ENCODE measurements at places on chromosomes 1 and 21.

GRCh38 chr1:226332947-226333346, 24.0 kb upstream of the LIN9 start:
- no peak for DNase-seq

DNA sequence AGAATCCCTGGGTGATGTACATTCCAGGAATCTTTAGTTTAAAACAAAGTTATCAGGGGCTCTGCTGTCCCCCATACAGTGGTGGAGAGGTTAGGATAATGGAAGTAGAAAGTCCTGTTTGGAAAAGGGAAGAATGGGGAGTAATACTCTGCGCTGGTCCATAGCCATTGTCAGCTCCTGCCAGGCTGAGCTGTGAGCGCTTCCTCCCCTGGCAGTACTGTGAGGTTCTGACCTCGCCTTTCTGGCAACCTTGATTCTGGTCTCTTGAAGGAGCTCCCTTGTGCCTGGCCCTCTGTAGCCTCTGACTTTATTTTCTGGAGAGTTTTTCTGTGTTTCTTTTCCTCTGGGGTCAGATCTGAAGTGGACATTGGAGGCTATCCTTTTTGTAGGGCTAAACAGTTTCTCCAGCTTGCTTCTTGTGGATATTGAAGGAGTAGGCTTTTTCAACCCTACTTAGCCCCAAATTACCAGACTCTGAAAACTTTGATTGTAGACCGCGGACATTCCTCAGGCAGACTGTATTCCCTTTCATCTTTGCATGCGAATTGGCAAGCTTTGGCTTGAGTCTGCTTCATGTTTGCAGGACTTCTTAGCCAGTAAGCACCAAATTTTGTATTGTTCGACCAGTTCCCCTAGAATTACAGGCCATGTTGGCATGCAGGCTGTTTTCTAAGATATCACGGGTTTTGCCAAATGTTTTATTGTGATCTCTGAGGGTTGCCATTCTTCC, 13.8 kb downstream of the UBE4B start:
- DNase-seq = no peak

- DNase-seq = no peak
Measured at GRCh38 chr1:38455829-38456530, 403.6 kb downstream of the RRAGC start.

DNA sequence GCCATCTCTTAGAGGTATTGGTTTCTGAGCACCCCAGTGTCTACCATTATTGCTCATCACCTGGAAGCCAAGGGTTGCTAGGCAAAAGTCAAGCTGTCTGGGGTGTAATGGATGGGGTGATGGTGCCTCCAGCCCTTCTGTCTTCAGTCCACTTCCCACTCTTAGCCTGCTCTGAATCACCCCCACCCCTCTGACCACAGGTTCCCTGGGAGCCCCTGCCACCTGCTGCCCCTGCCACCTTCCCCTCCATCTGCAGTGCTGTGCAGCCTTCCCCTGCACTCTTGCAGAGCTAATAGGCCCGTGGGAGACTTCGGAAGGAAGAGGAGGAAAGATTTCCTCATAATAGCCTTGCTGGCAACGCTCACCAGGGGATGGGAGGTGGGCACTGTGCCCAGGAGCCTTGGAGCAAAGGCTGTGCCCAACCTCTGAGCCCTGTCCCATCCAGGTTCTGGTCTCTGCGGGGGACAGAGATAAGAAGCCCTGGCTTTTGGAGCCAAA, 35.5 kb downstream of the CAPN2 start:
- no peak for DNase-seq

- no peak for DNase-seq
Measured at GRCh38 chr1:57633056-57633455, 209.2 kb upstream of the DAB1 start.

DNA sequence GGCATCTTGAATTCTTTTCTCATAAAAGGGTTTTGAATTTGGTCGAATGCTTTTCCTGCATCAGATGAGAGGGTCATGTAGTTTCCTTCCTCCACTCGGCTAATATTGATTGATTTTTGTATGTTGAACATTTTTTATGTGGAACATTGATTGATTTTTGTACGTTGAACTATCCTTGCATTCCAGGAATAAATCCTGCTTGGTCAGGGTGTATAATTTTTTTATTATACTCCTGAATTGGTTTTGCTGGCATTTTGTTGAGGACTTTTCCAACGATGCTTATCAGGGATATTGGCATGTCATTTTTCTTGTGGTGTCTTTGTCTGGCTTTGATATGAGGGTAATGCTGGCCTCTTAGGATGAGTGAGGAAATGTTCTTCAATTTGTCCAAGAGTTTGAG, 8.5 kb downstream of the TMEM240 start:
- DNase-seq = no peak

DNA sequence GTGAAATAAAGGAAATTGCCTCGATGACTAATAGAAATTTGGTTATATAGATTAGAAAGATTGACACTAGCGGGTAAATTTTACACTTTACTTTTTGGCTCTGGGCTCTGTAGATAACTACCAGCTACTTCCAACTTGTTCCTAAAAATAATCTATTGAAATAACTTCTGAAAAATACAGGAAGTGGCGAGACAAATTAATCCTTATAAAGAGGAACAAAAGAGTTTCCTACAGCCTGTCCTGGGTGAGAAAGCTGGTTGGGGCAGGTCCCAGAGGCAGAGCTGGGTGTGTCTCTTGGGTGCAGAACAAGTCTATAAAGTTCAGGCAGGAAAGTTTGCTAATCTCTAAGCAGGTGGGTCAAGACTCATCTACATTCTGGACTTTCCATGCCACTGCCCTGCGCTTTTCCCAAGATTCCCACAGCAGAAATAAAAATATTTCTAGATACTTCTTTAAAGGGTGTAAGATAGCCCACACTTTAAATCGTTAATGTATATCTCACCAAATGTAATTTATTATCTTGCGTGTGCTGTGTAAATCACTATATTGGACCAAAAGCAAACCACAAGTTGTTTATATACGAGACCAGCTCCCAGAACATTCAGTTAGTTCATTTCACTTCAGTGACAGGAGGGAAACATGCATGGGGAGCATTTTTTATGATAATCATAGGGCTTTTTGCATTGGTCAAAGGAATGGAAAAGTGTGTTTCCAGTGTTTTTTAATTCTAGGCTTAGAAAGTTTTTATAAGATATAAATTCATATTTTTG, 70.1 kb upstream of the NRIP1 start:
- DNase-seq = no peak

- DNase-seq = no peak
Measured at GRCh38 chr1:6272868-6273267, 12.0 kb upstream of the GPR153 start.

DNA sequence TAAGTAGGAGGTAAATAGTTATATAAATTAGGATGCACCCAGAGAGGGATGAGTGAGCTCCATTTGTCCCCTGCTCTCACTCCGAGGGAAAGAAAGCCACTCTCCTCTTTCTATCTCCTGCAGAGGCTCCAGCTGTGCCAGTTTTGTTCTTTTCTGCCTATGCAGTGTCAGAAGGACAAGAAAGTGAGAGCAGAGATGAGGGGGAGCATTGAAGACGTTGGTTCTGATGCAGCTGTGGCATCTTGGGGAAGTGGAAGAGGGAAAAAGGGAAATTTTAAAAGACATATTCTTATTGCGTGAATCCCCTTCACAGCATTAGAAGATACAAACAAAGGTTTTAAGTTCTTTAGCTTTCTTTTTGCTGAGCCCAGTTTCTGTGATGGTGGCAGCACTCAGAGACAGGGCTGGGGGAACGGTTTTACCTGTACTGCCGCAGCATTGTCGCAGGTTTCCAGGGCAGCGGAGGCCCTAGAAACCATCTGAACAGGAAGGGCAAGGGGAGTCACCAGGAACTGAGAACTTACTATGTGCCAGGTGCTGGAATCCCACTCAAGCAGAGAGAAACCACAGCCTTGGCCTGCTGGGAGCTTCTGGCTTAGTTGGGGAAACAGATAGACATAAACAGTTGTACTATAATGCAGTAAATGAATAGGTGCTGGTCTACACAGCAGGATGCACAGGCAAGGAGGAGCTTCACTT, 44.9 kb upstream of the USP24 start:
- no peak for DNase-seq

- no peak for DNase-seq
Measured at GRCh38 chr1:81670286-81670685, 130.4 kb upstream of the ADGRL2 start.

DNA sequence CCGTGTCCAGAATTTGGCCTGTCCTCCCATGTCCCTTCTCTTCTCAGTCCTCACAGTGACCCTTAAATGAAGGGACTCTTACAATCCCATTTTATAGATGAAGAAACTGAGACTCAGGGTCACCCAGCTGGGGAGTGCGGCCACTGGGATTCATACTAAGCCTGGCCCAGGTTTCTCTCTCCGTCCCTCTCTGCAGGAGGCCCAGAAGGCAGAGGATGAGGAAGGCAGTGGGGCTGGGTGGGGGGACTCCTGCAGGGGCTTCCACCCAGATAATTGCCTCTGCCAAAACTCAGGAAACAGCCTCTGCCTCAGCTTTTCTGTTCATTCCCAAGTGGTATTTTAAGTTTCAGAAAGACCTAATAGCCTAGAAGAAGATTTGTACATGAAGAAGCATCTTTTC, 299.8 kb downstream of the MATN1 start:
- DNase-seq = no peak

- no peak for DNase-seq
Measured at GRCh38 chr1:4494558-4494957, 159.9 kb upstream of the AJAP1 start.

DNA sequence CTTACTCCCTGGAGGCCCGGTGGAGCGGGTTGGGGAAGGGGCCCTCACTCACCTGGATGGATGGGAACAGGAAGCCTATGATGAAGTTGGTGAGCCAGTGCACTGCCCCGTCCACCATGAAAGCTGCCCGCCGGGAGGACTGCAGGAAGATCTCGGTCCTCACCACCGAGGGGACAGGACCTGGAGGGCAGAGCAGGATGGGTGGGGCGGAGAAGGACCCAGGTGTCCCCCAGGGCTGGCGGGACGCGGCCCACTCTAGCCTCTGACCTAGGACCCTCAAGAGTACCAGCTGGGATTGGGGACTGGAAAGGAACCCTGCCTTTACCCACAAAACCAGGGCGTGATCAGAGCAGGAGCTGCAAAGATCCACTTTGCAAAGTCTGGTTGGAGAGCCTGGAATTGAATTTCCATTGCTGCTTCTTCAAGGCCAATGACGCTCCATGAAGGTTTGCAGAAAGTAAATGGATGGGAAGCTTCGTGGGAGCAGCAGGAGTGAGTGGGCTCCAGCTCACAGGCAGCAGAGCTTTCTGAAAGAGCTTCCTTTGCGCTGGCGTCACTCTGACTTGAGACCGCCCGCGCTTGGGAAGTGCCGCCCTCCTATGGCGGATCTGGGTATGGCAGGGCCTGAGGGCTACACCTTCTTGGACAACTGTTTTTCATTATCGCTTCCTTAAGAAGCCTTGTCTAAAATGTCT, 21.4 kb downstream of the SLC2A7 start:
- peak; percentile 88 for DNase-seq

- DNase-seq = no peak
Measured at GRCh38 chr1:1285102-1285571, 4.9 kb downstream of the SCNN1D start.

- DNase-seq = no peak
Measured at GRCh38 chr1:197127246-197127912, 19.1 kb downstream of the ASPM start.

DNA sequence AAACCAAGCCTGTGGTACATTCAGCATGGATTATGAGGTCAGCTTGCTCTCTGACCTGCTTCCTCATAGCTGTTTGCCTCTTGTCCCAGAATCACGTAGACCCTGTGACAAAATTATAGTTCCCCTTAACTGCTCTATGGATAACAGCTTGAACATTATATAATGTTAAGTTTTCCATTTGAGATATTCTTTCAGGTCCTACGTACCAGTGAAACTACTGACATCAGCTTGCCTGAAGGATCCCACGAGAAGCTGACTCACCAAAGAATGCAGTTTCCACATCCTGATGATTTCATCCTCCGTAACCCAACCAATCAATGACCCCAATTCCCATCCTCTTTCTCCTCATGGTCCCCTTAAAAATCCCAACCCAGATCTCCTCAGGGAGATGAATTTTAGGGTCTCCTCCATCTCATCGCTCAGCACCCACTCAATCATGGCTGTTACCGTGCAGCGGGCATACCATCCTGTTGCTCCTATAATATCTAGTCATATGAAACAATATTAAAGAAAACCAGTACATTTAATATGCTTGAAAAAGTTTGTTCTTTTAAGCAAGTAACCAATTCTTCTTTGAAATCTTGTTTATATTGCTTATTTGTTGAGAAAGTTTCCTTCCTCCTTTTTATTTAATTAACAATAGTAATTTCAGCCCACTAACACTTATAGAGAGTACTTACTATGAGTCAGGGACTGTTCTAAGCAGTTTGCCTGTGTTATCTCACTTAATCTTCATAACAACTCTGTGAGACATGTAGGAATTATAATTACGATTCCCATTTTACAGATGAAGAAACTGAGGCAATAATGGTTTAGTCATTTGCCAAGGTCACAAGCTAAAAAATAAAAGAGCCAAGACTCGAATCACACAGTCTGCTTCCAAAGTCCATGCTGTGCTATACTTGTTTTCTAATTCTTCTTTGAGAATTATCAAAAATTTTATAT, 27.4 kb downstream of the CHML start:
- DNase-seq = no peak

GRCh38 chr1:202268817-202269216, 72.9 kb downstream of the UBE2T start:
- no peak for DNase-seq

GRCh38 chr1:194366705-194367104, 1180.3 kb upstream of the B3GALT2 start:
- no peak for DNase-seq

DNA sequence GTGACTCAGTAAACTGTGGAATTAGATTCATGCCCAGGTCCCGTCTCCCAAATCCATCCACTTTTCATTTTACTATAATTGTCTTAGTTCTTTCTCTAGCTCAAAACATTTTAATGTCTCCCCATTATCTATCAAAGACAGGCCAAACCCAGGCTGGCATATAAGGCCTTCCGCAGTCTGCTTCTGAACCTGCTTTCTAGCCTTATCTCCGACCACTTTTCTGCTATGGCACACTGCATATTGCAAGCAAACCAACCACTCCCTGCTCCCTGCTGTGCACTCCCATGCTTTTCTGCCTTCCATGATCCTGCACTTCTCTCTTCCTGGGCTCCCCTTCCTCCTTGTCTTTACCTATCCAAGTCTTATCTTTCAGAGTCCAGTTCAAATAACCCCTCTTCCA, 17.3 kb upstream of the PIGM start:
- no peak for DNase-seq

DNA sequence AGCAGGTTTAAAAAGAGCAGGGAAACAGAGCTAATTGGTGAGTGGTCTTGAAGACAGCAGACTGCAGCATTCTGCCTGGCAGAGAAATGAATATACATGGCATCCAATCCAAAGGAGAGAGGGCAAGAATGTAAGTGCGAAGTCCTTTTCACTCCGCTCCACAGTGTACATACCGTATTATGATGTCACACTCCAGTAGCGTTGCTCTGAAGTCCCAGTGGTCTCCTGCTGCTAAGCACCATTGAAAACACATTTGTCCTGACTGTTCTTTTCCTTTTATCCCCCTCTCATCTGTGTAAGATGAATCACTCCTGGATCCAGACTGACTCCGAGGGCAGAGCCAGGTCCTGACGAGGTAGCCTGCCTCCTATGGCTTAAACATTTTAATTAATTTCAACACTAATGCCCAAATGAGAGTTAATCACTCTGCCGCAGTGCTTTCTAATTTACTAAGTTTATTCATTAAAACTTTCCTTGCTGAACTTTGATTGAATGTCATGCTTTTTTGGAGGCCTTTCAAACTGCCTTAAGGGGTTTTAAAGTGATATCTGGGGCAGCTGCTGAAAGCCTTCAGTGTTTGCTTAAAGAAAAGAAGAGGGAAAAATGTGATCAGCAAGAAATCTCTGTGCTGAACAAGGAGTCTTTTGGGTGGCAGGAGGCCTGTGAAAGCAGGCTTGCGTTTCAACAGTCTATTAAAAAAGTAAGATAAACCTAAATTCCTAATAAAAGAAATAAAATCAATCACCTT, 227.2 kb downstream of the ATG4C start:
- DNase-seq = no peak

All from upper lobe of right lung (tissue), 1 donor.